H54 (cell line): ENCODE measurements at places on chromosomes 2 and 18.

DNA sequence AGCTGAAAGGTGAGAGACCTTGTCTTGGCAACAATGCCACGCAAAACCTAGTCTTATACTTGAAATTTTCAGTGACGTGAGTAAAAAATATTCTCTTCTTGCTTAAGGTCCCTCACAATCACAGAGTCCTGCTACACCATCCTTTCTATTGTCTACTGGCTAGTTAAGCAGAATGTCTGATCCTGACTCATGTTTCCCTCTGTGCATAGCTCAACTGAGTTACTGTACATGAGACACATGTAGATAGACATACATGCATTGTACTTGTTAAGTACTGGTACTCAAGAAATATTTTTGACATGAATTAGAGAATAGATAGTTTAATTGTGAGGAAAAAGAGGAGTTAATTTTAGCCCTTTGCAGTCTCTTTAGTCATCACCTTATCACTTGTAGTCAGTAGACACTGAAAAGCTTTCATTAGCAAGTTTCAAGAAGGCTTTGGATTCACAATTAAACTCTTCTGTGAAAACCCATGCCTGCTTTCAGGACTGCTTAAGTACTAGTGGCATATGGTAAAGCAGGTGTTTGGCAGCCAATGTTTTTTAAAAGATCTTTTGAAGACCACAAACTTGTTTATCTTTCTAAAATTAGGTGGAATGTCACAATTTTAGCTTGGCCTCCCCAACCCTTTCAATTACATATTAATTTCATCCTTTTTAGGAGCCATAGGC is 158.7 kb upstream of the CCDC150 start:
- DNase-seq, result no peak

DNA sequence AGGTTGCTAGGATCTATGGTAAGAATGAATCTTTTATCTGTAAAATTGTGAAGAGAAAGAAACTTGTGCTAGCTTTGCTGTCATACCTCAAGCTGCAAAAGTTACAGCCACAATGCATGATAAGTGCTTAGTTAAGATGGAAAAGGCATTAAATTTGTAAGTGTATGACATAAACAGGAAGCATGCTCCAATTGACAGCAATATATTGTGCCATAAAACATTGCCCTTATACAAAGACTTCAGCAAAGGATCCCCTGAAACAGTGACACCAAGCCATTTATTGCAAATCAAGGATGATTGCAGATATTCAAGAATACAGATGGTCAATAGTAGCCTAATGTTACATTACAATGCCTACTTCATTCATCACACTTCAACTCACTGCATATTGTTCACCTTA is 283.1 kb downstream of the CPS1 start:
- DNase-seq, result no peak

DNA sequence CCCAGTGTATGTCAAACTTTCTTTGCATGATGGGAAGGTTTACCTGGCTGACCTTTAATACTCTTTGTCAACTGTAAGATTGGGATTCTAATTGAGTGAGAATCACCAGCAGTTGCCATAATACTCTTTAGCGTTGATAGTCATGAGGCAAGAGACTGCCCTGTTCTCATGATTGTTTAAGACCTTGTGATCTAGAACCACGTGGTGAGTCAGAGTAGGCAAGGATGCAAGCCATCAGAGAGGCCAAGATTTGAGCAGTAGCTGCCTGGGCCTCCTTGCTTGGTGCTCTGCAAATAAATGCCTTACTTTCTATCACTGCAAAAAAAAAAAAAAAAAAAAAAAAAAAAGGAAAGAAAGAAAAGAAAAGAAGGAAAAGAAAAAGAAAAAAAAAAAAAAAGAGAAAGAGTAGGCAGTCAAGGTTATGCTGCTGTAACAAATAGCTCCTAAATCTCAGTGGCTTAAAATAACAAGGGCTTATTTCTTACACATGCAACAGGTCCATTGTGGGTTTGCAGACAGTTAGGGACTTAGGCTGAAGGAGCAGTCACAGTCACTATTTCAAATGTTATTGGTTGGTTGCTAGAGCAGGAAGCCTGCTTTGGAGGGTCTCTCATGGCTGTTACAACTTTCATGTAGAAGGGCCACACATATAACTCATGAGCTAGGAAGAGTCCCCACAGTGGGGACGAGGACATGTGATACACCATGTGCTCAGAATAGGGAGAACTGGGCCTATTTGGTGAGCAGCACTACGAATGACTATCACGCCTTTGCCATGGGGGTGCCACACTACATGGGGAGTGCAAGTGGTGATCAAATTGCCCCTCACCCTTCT is 21.7 kb downstream of the IL1R2 start:
- no peak for DNase-seq

DNA sequence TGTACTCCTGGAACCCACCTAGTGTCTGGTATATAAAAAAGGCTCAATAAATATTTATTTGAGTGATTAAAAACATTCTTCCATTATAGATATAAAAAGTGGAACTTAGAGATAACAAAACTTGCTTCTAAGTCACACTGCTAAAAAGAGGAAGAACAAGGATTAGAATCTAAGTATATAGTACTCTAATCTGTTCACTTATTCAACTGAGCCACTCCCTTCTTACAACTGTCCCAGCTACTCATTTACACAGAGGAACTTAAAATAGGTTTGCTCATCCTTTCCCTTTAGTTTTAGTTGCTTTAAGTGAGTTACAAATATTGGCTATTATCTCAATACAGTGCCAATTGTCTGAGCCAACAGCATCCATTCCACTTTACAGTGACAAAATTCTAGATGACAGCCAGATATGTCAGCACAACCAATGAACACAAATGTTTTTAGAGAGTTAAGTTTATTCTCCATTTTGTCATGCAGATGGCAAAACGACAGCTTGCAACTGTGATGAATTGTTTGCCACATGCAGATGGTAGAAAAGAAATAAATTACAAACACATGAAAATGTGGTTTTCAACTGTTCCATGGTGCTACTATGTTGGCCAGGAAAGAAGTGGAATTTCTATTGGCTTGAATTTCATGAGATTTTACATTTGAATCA is 280.7 kb upstream of the ZC3H15 start:
- DNase-seq, result no peak

DNA sequence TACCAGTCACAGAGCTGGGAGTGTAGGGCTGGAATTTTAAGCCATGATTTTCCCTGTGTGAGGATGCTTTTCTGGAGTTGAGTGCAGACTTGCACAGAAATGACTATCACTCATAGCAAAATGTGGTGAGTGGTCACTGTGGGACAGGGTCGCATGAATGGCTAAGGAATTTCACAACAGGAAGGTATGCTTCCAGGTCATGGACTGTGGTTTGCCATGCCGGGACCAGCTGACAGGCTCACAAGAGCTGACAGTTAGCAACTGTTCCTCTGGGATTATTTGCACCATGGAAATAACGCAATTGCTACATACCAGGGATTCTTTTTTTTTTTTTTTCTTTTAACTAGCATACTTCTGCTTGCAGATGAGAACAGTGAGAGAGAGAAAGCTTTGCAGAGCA is 3.8 kb upstream of the UXS1 start:
- DNase-seq, result no peak

- no peak for DNase-seq
These were observed 53.6 kb upstream of the SLC14A1 start for GRCh38 chr18:45670281-45670962.

DNA sequence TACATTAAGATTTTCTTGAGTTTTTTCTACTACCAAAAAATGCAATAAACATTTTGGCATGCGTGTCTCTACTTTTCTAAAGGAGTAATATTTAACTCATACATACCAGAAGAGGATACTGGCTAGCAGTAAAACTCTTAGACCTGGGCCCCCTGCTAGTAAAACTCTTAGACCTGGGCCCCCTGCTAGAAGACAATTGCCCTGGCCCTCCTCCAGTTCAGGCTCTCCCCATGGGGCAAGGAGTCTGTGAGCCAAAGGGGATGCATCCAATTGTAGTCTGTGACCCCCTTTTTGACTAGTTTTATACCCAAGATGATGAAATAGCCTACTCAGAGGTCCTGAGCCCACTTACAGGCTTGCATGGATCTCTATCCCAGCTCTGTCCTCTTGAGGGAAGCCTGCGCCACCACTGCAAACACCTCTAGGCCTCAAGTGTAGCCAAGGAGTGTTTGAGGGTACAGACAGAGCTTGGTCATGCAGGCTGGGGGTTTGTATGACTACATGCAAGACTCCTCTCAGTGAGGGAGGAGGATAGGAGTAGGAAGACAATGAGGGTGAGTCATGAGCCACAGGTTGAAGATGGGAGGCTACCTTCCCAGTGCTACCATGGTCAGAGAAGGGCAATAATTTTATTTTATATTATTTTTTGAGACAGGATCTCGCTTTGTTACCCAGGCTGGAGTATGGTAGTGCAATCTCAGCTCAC is 45.2 kb upstream of the PGAP1 start:
- no peak for DNase-seq
